Occipital lobe (tissue), 3 donors: ENCODE measurements at places on chromosomes 11 and 22.

DNA sequence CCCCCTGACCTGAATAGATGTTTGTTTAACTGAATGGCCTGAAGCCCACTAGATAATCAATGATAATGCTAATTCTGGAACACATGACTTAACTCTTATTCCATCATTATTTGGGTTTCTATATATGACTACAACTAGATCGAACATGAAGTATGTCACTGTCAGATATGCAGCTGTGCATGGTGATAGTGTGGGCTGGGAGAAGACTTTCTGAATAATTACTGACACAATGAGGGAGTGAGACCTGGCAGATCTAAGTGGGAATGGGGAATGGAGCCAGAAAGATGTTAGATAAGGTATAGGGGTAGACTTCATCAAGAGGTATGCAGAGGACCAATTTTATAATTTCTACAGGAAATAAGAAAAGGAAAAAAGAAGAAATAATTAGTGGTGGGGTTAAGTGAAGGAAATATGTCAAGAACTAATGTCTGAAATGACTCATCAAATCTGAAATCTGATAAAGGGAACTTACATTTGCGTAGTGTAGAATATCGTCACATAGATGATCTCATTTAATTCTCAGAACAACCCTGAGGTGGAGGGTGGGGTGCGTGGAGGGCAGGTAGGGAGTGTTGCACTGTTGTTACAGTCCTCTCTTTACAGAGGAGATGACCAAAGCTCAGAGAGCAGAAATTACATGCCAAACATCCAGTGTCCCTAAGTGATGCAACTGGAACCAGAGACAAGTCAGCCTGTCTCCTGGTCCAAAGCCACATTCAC is 68.2 kb upstream of the EED start:
- DNase-seq, result no peak

GRCh38 chr11:95566211-95566610 is 223.4 kb downstream of the FAM76B start:
- no peak for DNase-seq

GRCh38 chr22:44738347-44738715 is 14.0 kb upstream of the ARHGAP8 start:
- DNase-seq, result no peak

- no peak for DNase-seq
Observed at GRCh38 chr11:2762451-2762850, 62.7 kb upstream of the KCNQ1OT1 start.

DNA sequence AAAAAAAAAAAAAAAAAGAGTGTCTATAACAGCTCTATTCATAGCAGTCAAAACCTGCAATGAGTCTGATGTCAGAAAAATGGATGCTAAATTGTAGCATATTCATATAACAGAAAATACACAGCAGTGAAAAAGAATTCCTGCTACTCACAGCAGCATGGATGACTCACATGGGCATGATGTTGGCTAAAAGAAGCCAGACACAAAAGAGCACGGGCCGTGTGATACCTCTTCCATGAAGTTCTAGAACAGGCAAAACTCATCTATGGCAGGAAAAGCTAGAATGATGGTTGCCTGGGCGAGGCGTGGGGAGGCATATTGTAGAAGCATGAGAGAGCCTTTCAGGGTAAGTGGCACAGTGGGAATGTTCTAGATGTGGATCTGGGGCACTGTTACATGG is 18.9 kb downstream of the PLAAT3 start:
- DNase-seq, result no peak

- DNase-seq, result peak; percentile 91
Observed at GRCh38 chr22:39519681-39520225, 609 bp upstream of the ATF4 start.

DNA sequence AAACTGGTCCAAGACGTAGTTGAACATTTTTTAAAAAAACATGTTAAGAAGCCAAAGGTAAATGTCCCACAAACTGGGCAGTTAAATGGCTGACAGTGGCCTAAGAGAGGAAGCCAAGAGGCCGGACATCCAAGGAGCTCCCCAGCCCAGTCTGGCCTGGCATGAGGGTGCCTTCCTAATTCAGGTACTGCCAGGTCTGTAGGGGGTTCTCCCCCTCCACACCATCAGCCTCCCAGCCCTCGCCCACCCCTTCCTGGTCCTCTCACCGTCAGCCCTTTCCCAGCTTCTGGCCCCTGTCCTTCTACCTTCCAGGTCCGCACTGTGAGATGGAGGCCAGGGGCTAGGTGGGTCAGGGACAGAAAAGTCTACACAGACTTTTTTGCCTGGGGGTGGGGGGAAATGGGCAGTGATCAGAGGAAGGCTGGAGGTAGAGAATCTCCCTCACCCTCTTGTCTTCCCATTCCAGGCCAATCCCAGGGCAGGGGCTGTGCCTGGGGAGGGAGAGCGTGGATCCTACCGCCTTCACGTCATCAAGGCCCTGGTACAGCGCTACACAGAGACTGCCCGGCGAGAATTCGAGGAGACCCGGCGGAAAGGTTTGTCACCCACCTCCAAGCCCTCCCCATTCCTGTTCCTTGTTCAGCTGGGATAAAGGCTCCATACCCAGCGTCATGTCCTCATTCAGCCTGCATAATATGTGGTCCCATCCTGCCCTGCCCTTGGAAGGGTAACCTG is 6.0 kb downstream of the ART5 start:
- DNase-seq, result no peak

DNA sequence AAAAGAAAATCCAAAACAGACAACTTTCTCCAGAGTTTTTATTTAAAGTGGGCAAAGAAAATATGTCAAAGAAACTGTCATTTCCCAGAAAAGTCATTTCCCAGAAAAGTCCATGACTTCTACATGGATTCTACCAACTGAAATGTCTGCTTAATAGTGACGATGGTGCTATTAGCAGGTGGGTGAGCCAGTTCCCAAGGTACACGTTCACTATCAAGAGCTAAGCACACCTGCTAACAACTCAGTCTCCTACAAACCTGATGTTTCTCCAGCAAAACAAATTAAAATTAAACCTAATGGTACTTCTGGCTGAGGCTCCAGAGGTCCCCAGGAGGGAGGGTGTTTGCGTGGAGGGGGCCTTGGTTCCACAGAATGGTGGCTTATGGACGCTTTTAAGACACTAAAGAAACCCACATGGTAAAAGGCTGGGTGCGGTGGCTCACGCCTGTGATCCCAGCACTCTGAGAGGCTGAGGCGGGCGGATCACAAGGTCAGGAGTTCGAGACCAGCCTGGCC is 26.8 kb downstream of the POU2AF1 start:
- DNase-seq, result no peak

DNA sequence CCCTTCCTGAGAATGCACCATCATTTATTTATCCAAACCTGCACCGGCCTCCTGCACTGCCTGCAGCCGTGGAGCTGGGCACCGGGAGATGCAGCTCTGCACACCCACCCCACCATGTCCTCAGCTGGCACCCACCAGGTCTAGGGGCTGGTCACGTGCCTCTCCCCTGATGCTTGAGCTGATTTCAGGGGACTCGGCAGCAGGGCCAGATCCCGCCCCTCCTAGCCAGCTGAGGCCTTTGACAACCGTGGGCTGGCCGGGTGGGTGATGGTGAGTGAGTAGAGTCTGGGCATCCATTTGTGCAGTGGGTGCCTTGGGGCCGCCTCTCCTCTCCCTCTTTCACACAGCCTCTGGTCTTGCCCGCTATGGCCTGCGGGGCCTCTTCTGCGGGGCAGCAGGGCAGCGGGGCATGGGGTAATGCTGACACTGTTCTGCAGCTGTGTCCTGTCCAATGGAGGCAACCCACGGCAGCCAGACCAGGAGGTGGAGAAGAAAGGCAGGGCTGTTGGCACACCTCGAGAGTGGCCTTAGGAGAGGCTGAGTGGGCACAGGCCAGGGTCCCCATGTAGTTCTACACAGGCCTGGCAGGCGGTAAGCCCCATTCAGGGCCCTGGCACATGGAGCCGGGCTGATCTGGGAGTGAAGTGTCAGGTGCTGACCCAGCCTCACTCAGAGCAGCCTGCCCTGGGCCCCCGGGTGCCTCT is 38.5 kb upstream of the PRODH start:
- no peak for DNase-seq

DNA sequence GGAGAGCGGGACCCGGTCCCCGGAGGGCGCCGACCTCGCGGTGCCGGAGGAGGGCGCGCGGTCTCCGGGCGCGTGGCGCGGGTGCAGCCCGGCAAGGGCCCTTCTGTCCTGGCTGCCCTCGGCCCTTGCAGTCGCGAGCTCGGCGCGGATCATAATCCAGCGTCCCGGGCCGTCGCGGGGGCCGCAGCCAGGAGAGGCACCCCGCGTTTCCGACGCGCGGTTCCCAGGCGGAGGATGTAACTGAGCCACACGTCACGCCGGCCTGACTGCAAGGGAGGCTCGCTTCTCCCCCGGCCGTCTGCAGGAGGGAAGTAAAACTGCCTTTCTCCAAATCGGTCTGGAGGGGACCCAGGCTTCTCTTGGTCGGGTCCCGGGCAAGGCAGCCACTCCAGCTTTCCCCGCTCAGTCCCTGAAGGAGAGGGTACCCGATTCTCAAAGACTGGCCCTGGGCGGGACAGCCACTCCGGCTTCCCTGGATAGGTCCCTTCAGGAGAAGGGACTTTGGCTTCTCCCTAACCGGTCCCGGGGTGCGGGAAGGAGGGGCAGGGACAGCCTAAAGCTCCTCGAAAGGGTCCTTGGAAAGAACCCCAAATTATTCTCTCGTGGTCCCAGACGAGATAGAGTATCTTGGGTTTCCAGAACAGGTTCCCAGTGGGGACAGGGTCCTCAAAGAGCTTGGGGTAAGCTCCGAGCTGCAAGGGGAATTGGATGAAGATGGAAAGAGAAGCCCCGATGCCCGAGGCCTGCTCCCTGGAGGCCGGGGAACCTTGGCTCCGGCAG is 836 bp downstream of the SPON1 start:
- DNase-seq, result no peak

- no peak for DNase-seq
Observed at GRCh38 chr11:119192111-119192510, 6.8 kb downstream of the NHERF4 start.
